ENCODE measurements at places on chromosomes 13 and 19.

DNA sequence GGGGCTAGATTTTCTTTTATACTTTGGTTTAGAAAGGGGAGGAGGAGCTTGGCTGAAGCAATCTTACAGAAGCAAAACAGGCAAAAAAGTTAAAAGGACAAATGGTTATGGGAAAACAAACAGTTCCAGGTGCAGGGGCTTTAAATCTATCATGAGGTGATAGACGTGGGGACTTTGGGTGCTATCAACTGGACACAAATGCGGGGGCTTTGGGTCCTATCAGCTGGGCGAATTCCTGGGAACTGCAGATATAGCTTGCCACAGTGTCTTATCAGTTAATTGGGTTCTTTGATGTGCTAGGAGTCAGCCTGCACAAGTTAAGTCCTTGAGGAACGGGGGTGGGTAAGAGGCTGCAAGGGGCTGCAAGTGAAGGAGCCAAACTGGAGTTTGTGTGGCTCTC is 260.6 kb downstream of the TUBA3C start:
- DNase-seq: no peak

DNA sequence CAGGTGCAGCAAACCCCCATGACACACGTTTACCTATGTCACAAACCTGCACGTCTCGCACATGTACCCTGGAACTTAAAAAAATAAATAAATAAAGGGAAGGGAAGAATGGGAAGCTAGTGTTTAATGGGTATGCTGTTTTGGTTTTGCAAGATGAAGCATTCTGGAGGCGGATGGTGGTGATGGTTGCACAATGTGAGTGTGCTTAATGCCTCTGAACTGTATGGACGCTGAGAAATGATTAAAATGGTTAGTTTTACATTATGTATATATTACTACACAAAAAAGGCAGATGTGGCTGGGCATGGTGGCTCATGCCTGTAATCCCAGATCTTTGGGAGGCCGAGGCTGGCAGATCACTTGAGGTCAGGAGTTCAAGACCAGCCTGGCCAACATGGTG is 17.8 kb downstream of the NFILZ start:
- DNase-seq: no peak

GRCh38 chr19:58227964-58228584 is 640 bp upstream of the ZNF544 start:
- DNase-seq: no peak

DNA sequence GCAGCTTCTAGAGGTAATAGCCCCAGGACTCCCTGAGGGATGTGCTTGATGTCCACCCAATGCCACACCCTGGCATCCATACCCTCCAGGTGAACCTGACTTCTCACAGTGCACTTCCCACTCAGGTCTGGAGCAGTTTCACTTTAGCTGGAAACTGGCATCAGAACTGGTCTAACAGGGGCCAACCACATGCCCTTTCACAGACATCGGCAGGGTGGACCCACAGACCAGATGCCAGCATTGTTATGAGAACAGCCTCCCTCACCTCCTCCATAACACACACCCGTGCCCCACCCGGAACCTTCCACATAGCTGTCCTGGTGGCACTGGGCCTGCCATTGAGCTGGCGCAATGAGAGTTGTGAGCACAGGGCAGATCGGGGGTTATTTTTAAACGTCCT is 77.4 kb upstream of the GPR12 start:
- DNase-seq: no peak

DNA sequence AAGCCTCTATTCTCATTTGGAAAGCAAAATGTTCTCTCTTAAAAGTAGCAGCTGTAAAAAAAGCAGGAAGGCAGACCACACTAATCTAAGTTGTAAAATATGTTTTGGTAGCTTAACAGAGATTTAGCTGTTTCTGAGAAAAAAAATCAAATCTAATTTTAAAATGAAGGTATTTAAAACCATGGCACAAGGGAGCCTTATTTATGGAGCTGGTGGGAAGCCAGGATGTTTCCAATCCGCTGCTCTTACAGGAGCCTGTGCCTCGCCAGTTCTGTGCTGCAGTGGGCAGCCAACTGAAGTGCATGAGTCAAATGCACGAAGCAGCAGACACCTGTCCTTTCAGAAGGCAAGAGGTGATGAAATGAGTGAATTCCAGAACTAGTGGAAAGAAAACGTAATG is 28.2 kb downstream of the GPC6 start:
- DNase-seq: no peak

- no peak for DNase-seq
Measured at GRCh38 chr19:6185835-6186834, 50.7 kb downstream of the ACSBG2 start.

DNA sequence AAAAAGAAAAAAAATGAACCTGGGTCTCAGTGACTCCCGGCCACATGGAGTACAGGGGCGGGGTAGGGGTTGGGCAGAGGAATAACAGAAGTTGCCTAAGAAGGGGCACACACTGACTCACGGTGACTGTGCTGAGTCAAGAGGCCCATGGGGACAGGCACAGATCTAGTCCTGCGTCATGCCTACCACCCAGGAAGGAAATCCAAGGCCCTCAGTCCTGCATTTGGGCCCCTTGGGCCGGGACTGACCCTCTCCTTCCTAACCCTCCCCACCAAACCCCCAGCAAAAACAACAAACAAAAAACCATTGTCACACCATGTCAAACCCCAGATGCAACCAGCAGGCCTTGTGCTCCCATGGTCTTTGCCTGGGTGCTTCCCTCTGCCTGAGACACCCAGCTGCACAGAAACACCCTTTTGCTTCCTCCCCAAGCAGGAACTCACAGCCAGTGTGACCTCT is 9.6 kb upstream of the NOTCH3 start:
- DNase-seq: peak; percentile 95

DNA sequence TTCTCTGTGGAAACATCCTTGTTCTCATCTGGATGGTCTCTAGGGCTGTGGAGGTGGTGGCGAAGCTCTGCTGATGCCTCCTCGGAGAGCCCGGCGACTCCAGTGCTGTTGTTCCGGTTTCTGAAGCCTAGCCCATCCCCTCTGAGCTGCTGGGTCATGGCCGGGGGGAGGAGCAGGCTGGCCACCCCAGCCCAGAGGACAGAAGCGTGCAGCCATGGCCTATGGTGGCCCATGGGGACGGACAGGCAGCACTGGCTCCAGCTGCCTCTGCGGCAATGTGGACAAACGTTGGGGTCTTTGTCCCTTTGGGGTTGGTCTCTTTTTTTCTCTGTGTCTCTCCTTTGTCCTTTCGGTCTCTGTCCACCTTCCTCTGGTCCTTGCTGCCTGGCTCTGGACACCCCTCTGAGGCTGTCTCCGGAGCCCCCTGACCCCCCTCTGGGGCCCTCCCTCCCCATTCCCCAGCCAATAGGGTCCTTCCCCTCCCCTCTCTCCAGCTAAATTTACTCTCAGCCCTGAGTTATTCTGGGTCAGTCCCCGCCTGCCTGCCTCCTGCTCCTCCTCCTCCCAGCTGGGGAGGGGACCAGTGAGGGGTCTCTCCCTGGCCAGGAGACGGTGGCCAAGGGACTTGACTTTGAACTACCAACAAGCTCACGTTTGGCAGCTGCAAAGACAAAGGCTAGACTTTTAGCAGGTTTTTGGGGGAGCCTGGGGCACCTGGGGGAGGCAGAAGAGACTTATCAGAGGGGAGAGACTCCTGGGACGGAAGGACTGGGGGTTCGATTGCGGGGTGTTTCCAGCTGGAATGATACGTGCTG is at the start of gene HRC:
TSS of gene HRC (minus strand) at position 392 of the 815 bp plus-strand sequence. CDS start at position 233, 159 bp downstream.
- DNase-seq: no peak

DNA sequence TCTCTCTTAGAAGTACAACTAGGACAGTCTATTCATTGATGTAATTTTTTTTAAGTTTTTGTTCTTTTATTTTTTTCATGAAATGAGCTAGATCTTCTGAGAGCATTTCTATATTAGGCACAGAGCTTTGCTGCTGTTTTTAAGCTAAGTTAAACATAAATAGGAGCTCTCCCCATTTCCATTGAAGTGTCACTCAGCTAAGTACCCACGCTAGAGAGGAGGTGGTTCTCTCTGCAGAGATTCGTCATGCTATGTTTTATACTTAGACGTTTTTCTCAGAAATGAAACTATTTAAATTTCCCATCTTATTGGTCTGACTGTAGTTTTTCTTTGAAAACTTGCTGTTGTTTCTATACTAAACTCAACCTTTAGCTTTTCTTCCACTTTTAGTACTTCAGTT is 271.5 kb downstream of the PCDH9 start:
- DNase-seq: no peak

DNA sequence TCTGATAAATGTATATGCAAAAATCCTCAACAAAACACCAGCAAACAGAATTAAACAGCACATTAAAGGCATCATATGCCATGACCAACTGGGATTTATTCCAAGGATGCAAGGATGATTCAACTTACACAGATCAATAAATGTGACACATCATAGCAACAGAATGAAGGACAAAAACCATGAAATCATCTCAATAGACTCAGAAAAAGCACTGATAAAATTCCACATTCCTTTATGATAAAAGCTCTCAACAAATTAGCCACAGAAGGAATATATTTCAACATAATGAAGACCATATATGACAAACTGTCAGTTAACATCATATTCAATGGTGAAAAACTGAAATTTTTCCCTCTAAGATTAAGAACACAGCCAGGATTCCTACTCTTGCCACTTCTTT is 691.6 kb downstream of the DIAPH3 start:
- DNase-seq: peak; percentile 64

DNA sequence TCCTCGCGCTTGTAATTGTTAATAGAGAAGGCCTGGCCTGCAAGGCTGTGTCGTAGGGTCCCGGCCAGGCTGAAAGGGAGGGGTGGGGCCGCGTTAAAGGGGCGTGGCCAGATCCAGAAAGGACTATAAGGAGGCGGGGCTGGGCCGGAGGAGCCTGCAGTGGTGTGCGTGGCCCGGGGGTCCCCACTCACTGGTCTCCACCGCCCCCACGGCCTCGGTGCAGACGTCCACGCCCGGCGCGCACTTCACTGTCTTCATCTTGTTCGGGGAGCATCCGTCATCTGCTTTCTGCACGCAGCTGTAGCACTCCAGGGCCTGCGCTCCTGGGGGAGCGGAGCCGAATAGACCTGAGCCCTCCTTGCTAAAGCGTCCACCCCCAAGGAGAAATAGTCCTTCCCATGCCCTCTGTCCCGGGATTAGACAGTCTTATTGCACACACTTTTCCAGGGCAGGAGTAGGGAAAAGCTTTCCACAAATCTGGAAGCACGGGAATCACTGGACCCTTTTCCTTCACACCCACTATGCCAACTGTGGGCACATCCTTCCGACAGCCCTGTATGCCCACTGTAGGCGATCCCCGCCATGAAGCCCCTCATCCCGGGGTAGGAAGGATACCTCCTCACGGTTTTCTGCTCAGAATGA is 1.2 kb downstream of the LYPD3 start:
- no peak for DNase-seq

DNA sequence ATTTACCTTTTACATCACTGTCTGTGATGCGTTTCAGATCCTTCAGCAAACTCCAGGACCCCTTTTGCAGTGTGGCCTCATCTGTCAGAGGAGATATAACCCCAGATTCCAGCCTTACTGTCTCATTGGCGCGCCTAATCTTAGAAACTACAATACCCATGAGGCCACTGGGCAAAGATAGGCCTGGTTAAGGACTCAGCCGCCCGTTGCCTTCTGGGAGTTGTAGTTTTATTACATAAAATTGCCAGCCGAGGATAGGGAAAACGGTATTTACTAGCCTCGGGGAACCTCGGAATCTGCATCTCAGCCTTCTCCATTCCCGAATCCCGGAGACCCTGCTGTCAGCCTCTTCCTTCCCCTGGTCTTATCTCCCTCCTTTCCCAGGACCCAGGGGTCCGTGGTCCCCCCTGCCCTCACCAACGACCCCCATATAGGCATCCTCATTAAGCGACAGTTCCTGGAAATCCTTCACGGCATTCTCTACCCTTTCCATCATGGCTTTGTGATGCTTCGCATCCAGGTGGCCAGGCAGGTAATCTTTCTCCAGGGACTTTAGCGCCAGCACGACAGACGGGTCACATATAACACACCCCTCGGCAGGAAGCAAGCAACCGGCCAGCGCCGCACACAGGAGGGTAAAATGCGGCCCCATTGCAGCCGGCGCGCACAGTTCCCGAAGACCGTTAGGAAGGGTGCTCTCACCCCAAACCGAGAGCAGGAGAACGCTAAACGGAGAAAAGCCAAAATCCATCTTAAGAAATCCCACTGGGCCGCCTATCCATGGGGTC is 1.3 kb downstream of the IZUMO1 start:
- DNase-seq: peak; percentile 71

- peak; percentile 3 for DNase-seq
Measured at GRCh38 chr13:64753233-64754000, 2476.7 kb downstream of the PCDH9 start.

Measured in fibroblast of skin of back (primary cell).